ENCODE measurements at places on chromosomes 3 and 15.

- no peak for DNase-seq
Observed at GRCh38 chr15:89630974-89631901, 24.0 kb downstream of the KIF7 start.

- no peak for DNase-seq
Observed at GRCh38 chr15:80752204-80752603, 27.0 kb upstream of the CEMIP start.

DNA sequence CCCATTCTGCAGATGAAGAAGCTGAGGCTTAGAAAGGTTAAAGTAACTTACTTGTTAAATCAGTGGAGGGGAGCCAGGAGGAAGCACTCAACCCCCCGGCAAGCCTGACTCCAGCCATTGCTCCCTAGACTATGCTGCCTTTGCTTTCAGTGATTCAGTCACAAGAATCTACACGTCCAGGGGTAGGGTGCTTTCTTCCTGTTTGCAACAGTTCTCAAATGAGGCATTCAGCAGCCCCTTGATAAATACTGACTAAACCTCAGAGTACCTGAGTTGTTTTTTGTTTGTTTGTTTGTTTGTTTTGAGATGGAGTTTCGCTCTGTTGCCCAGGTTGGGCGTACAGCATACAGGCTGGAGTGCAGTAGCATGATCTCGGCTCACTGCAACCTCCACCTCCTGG lies 28.6 kb downstream of the MAGEF1 start:
- no peak for DNase-seq

- DNase-seq, result no peak
Observed at GRCh38 chr15:29252234-29252633, 17.4 kb downstream of the NSMCE3 start.

All from T follicular helper cell (primary cell).